Gastroesophageal sphincter (tissue), 4 donors: ENCODE measurements at places on chromosomes 1 and 21.

GRCh38 chr1:19647643-19648042 lies 3.5 kb downstream of the NBL1 start:
- ATAC-seq: no peak

DNA sequence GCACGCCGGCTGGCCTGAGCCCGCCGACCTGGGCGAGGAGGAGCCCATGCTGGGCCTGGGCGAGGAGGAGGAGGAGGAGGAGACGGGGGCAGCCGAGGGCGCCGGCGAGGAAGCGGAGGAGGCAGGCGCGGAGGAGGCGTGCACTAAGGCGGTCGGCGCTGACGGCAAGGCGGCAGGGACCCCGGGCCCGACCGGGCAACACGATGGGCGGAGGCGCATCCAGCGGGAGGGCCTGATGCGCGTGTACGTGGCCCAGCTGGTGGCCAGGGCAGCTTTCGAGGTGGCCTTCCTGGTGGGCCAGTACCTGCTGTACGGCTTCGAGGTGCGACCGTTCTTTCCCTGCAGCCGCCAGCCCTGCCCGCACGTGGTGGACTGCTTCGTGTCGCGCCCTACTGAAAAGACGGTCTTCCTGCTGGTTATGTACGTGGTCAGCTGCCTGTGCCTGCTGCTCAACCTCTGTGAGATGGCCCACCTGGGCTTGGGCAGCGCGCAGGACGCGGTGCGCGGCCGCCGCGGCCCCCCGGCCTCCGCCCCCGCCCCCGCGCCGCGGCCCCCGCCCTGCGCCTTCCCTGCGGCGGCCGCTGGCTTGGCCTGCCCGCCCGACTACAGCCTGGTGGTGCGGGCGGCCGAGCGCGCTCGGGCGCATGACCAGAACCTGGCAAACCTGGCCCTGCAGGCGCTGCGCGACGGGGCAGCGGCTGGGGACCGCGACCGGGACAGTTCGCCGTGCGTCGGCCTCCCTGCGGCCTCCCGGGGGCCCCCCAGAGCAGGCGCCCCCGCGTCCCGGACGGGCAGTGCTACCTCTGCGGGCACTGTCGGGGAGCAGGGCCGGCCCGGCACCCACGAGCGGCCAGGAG lies 7.2 kb upstream of the IBA57 start:
- ATAC-seq: no peak

- ATAC-seq: no peak
Observed at GRCh38 chr1:226091461-226091860, 28.9 kb downstream of the H3-3A start.

- ATAC-seq: no peak
Observed at GRCh38 chr21:36968976-36969375, 2.5 kb upstream of the HLCS start.

DNA sequence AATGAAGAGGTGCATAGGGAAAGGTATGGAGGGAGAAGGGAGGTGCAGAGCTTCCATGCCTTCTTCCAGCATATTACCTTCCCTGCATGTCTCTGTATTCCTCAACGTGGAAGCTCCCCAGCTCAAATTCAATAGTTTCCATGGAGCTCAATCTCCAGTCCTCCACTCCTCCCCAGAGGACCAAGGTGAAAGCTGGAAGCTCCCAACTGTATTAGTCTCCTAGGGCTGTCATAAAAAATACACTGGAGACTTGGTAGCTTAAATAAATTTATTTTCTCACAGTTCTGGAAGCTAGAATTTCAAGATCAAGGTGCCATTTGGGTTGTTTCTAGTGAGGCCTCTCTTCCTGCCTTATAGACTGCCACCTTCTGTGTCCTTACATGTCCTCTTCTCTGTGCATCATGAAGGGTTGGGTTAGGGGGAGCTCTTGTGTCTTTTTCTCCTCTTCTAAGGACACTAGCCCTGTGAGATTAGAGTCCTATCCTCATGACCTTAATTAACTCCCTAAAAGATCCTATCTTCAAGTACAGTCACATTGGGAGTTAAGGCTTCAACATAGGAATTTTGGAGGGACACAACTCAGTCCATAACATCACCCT lies 21.9 kb upstream of the RABGGTB start:
- no peak for ATAC-seq

GRCh38 chr1:193348091-193348768 lies 161.8 kb upstream of the B3GALT2 start:
- ATAC-seq: no peak

DNA sequence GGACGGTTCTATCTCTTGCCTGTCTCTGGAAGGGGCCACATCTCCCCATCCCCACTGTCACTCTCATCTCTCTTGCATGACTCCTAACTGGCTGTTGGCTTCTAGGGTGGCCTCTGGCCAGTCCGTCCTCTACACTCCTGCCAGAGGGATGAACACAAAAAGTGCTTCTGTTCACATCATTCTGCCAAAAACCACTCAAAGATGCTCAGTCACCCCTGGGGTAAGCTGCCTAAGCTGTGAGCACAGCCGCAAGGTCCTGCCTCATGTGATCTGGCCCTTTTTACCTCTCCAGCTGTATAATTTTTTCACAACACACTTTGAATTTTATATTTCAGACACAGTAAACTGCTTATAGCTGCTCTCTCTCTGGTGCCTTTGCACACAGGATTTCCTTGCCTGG lies 97.6 kb upstream of the CD34 start:
- ATAC-seq: no peak

DNA sequence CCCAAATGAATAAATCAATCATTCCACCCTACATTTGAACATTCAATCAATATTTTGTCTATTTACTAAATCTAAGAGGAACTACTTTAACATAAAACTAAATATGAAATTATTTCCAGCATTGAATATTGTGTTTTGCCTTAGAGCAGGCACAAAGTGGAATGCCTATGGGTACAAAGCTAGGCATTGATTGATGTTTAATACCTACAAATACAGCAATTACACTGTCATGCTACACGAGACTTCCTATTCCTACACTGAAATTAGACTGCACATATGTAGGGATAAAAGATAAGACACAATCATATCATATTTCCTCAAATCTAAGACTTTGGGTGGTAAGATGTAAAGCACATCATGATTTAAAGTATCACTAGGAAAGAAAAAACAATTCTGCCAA lies 12.9 kb upstream of the ERG start:
- ATAC-seq: no peak

DNA sequence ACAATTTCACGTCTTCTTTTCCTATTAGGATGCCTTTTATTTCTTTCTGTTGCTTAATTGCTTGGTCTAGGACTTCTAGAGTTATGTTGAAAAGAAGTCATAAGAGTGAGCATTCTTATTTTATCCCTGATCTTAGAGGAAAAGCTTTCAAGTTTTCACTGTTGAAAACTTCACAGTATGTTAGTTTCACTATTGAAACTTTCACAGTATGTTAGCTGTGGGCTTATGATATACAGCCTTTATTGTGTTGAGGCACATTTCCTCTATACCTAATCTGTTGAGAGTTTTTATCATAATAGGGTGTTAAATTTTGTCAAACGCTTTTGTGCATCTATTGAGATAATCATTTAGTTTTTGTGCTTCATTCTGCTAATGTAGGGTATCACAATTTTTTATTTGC lies 227.1 kb downstream of the LHX8 start:
- ATAC-seq: no peak

DNA sequence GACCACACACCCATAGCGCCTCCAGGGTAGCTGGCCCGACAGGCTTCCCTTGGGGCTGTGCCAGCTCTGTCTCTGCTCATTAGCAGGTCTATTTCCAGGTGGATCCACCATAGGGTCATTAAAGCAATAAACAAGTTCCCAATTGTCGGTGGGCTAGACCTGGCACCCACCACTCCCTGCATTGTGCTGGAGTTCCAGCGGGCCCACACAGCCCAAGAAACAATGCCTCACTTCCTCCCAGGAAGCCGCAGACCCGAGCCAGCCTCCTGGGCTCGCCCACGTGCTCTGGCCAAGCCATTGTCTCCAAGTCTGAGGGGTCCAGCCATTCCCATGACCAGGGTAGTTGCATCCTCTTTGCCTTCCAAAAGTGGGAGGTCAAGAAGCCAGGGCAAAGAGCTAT lies 27.5 kb upstream of the SOX13 start:
- peak; percentile 44 for ATAC-seq
